ENCODE measurements at places on chromosomes 5 and 9.

- no peak for DNase-seq
Measured at GRCh38 chr5:133751421-133751820, 139.1 kb upstream of the FSTL4 start.

DNA sequence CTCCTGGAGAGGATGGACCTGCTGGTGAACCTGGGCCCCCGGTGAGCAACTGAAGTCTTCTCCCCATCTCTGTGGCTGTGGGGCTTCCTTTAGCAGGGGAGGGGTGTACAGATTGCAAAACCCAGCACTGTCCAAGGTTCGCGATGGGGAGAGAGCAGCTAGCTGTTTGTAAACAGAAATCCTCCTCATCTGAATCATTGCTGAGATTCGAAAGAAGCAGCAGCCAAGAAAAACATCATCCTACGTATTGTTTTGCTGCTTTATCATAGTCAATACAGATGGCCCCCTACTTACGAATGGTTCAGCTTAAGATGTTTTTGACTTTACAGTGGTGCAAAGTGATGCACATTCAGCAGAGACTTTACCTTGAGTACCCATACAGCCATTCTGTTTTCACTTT lies 80.0 kb upstream of the TGFBR1 start:
- DNase-seq, result no peak

GRCh38 chr9:71518045-71518827 lies 250.1 kb downstream of the CEMIP2 start:
- no peak for DNase-seq

GRCh38 chr9:13351778-13352386 lies 72.4 kb upstream of the MPDZ start:
- DNase-seq, result no peak

DNA sequence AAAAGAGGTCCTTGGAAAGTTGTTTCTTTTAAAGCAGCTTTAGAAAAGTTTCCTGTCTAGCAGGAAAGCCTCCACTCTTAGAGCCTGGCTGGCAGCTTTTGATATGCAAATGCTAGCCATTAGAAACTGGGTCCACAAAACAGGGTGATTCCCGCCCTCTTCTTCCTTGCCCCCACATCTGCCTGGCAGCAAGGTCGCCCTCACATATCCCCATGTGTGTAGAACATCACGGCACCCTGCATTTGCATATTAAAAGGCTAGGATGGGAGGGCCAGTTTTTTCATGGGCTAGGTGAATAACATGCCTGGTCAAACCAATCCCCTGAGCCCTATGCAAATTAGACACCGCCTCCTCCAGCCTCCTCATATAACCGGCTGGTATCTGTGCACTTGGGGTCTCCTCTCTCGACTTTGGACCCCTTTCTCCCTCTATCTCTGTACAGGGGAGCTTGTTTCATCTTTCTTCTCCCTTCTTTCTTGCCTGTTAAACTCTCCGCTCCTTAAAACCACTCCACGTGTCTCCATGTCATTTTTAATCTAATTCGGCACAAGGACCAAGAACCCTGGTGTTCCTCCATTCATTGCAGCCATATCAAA lies 426.8 kb upstream of the CTNND2 start:
- DNase-seq, result no peak

DNA sequence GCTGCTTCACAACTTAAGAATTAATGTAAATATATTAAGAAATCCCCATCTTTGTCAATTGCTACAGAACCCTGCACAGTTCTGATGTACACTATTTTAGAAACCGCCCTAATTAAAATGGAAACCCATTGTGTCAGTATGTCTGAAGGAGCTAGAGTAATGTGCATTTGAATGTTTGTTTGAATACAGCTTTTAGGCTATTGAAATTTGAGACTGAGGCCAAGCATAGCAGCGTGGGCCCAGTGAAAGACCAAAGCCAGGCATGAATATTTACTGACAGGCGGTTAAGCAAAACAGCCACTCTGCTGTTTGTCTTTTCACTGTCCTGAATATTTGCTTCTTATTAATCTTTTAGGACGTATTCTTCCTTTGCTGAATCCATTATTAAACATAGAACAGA lies 252.3 kb downstream of the IZUMO3 start:
- no peak for DNase-seq

- DNase-seq, result no peak
Measured at GRCh38 chr9:36676778-36677485, 104.2 kb downstream of the MELK start.

DNA sequence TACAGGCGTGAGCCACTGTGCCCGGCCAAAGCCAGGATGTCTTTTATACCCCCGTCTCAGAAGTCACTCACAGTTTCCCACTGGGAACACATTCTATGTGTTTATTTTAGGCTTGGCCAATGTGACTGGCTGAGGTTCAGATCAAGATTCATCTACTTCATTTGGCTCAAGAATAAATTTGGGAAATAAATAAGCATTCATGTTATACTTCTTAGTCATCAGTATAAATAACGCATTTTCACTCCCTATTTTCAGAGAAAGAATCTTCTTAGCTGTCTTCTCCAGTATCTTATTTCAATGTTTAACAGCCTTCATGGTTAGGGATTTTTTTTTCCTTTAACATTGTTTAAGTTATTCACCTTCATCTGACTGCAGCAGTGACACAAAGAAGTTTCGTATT lies 11.8 kb downstream of the S100Z start:
- DNase-seq, result no peak

DNA sequence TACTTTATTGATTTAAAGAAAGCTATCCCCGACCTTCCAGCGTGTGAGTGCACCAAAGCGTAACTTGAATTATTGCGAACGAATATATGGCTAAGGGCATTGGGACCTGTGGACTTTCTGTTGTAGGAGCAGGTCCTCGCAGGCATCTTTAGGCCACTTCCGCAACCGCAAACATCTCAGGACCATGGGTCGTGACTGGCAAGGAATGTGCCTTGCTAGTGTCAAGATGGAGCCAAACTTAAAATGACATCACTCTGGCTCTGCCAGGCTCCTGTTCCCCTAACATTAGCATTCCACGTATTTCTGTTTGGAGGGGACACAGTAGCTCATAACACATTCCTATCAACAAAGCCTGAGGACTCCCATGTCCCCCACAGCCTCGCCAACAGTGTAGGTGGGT lies 44.1 kb upstream of the OLFM1 start:
- DNase-seq, result no peak

- DNase-seq, result no peak
Measured at GRCh38 chr5:158907856-158908255, 191.9 kb downstream of the EBF1 start.

- no peak for DNase-seq
Measured at GRCh38 chr9:105079457-105079856, 151.5 kb upstream of the ABCA1 start.

DNA sequence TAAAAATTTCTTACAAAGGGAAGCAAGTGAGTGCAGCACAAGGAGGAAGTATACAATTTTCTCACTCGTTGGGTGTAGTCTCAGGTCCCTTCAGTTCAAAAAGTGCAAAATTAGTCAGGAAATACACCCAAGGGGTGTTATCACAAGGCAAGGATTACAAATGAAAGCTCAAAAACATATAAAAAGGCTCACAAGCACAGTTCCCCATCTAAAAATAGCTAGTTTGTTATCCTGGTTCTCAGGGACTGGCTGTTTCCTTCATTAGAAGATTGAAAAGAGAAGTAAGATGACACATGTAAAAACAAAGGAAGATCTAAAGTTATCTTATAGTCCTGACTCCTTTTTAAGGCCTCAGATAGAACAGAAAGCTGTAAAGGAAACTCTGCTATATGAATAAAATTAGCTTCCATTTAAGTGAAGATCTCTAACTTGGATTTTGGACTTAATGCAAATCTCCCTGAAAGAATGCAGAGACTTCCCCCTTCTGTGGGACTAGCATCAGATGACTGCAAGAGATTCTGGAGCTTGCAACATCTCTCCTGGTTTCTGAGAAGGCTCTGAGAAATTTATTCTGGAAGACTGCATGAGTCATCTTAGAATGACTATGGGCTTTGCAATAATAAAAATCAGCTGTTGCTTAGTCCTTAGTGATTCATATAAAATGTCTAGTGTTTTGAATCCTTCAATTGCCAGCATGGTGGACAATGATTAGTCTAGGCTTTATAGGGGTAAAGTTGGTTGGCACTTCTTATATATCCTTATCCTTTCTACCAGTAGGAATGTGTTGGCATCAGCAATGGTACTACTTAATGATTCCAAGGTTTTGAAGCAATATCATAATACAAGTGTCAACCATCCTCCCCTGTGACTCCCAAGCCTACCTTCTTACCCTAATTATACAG lies 25.4 kb downstream of the DAB2 start:
- no peak for DNase-seq

- DNase-seq, result no peak
Measured at GRCh38 chr5:67163231-67163756, 33.3 kb downstream of the CD180 start.
